ENCODE measurements at places on chromosomes 11 and 22.

- no peak for DNase-seq
Observed at GRCh38 chr11:96396637-96397036, 6.8 kb downstream of the JRKL start.

- no peak for DNase-seq
Observed at GRCh38 chr11:94788396-94788795, 20.2 kb downstream of the AMOTL1 start.

DNA sequence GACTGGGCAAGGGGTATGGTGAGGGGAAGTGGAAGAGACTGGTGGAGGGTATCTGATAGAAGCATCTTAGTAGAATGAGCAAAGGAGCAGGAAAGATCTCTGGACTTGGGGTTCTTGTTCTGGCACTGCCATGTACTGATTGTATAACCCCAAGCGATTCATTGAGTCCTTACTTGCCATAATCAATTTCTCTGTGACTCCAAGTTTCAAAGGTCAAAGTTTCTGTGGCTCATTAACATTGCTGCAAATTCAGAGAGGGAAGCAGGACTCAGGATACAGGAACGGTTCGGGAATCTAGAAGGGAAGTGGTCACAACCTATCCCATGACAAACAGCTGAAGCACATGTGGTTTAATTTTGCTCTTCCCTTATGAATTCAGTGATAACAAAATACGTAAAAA lies 309 bp downstream of the OR51I2 start:
- DNase-seq = no peak

DNA sequence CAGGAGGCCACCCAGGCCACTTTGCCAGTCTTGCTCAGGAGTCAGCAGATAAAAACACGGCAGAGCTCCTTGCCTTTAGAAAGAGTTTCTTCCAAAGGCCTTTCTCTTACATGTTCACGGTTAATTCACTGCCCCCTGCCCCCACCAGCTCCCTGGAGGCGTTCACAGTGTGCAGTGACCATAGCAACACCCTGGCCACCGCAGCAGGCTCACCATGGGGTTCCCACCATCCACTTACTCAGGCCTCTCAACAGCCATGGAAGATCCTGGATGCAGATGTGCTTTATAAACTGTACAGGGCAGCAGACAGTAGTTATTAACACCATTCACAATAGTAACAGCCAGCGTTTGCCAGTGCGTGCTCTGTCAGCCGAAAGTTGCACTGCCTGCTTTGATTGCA lies 10.6 kb upstream of the MYO7A start:
- DNase-seq = no peak

DNA sequence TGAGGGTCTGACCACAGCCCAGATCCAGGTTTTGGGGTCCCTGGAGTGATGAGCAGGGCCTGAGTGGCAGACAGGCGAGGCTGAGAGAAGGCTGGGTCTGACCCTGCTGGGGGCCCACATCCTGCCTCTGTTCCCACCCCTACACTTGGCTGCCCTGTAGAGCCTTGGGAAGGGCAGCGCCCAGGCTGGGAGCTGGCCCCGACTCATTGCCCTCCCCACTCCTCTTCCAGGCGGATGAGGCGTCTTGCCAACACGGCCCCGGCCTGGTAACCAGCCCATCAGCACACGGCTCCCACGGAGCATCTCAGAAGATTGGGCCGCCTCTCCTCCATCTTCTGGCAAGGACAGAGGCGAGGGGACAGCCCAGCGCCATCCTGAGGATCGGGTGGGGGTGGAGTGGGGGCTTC lies 4.9 kb downstream of the DERL3 start:
- DNase-seq = no peak

DNA sequence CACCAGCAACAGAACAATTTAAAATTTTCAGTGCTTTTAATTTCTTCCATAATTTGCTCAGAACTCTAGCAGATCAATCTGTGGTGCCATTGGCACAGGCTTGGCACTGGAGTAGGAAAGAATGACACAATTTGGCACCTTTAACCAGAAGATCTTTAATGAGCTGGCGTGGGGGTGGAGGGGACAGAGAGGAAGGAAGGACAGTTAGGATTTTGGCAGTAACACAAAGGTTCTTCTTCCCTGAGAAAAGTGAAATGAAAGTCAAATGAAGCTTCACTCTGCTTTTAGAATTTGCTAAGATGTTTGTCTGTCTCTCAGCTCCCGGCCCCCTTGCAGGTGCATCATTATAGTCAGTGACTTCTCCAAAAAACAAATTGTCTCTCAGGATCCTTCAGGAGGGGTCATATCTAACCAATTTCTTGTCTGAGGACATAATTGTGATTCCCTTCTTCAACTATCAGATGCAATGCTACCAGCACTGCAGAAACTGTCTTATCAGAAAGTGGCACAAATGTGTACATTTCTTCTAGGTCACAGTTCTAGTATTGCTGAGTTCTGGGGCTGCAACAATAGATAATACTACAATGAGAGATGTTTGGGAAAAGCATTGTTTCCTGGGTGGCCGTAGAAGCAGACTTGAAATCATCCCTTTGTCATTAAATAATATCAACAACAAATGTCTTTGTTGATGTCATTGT lies 66.8 kb downstream of the CSTPP1 start:
- DNase-seq = no peak

Measured in right cardiac atrium (tissue), 5 donors.